ENCODE measurements at places on chromosomes 12 and 14.

DNA sequence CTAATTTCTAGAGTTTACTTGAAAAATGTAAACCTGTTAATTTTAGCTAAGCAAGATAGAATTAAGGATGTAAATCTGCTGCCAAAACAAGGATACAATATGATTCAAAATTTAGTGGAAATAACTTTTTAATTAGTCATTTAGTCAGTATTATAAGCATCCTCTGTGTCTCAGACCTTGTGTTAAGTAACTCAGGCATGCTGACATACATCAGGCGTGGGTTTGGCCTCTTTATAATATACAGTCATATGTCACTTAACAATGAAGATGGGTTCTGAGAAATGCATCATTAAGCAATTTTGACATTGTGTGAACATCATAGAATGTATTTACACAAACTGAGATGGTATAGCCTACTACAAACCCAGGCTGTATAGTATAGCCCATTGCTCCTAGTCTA is 386.9 kb downstream of the ZFP36L1 start:
- no peak for DNase-seq

GRCh38 chr12:1885599-1886245 is 32.7 kb downstream of the CACNA2D4 start:
- DNase-seq: no peak

DNA sequence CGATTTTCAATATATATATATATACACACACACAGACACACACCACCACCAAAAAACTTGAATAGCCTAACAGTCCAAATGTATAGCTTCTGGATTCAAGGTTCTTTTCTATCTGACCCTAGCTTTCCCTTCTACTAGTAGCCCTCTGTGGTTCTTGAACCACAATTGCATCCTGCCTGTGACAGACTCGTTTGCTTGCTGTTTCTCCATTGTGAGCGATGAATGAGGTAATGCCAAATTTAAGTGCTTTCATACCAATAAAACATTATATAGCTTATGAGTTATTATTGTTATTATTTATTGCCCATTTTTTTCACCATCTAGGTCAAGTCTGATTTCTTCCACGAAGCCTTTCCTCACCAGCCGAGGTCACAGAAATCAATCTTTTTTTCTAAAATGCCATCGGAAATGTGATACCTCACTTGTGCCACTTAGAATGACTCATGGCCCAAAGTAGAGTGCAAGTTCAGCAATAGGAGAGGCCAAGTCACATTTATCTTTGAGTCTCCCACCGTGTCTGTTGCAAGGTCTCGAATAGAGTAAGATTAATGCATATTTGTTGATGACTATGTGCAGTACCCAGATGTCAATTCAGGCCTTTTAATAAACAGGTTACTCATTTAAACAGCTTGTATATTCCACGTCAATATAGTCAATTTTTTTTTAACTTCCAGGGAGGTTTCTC is 1015.8 kb upstream of the SEL1L start:
- DNase-seq: no peak

DNA sequence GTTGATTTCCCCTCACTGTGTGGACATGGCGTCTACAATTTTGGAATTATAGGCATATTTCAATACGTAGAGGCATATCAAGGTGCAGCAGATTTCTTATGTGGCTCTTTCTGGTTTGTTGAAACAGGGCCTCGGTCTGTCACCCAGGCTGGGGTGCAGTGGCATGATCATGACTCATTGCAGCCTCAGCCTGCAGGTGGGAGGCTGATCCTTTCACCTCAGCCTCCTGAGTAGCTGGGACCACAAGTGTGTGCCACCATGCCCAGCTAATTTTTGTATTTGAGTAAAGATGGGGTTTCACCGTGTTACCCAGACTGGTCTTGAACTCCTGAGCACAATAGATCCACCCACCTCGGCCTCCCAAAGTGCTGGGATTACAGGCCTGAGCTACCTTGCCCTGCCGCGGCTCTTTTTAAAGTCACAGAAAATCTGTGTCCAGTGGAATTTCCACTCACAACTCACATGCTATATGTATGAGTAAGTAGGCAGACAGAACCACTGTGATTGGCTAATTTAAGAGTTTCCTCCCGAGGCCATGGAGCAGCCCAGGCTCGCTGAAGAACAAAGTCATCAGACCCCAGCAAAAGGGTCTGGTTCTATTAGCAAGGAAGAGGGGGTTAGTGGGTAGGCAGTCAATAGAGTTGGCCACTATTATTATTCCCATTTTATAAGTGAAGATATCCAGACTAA is 9.1 kb downstream of the GNG2 start:
- DNase-seq: no peak

GRCh38 chr14:72906879-72907278 is 13.0 kb upstream of the DPF3 start:
- DNase-seq: no peak

DNA sequence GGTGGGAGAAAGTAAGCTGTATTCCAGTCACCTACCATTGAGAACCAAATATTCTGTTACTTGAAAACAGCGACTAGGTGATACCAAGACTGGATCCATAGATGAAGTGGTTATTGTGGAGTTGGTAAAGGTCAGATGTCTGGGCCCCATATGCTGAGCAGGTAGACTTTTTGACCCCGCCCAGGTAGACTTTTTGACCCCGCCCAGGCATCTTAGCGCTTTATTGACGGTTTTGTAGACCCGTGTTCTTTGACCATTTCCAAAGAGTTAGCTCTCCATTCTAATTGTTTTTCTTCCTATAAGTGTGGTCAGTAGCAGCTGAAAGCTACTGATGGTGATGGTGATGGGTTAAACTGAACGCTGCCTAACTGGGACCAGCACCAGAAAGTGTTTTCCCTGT is 61.6 kb downstream of the SLC8A3 start:
- no peak for DNase-seq

- no peak for DNase-seq
Measured at GRCh38 chr14:95818581-95818980, 58.1 kb upstream of the TUNAR start.

- DNase-seq: no peak
Measured at GRCh38 chr12:54355104-54355815, 9.0 kb downstream of the GPR84 start.

GRCh38 chr12:58479401-58479800 is 440.9 kb downstream of the LRIG3 start:
- no peak for DNase-seq

DNA sequence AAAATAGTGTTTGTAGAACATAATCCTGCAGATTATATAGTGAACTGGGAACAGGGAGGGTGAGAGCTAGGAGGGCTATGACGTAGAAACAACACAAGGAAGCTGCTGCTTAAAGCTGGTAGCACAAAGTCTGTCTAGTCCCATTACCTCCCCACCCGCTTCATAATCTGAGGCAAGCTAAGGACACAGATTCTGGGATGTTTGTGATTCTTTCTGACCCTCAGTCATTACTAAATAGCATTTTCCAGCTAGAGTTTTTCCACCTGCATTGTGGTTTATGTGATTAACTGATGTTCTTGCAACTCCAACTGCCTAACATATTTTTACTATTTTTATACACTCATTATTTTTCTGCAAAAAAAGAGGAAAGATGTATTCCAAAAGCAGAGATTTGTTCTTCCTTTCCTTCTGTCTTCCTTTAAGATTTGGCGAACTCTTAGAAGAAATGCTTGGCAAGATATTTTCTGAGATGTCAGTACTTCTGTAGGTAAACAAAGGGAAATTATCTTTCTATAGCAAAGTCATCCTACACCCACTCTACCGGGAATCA is 293.2 kb upstream of the FAR2 start:
- DNase-seq: no peak

- DNase-seq: no peak
Measured at GRCh38 chr12:52182898-52183543, 8.8 kb downstream of the KRT80 start.

DNA sequence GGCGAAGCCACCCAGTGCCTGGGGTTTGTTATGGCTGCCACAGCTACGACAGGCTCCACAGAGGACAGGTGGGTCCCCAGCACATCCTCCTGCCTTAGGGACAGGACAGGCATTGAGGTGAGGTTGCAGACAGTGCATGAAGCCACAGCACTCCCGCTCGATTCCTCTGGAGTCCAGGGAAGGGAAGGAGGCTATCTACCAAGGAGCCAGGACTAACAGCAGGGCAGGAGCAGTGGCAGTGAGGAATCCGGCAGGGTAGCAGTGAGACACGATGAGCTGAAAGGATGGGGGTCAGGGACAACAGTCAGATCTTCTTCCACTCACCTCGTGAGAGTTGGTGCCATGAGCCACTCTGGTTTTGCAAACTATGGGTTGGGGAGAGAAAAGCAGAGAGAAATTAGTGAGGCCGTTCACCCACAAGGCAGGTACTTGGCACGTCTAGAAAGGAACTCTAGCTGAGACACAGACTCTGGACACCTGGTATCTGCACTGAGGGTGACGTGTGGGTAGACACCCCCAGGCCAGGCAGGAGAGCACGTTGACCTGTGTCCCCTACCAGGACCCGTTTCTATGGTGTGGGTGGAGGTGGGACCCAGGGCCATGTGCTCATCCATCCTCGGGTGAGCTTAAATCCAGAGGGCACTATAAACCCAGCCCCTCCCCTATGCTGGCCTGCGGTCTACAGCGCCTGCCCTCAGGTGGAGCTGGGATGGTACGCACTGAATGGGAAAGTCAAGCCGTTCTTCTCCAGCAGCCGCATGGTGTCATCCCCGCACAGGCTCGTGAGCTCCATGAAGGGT is 39.3 kb downstream of the CHGA start:
- DNase-seq: no peak

- DNase-seq: no peak
Measured at GRCh38 chr14:72653026-72653425, 240.9 kb downstream of the DPF3 start.

- DNase-seq: no peak
Measured at GRCh38 chr12:101806265-101806664, 24.5 kb downstream of the GNPTAB start.

DNA sequence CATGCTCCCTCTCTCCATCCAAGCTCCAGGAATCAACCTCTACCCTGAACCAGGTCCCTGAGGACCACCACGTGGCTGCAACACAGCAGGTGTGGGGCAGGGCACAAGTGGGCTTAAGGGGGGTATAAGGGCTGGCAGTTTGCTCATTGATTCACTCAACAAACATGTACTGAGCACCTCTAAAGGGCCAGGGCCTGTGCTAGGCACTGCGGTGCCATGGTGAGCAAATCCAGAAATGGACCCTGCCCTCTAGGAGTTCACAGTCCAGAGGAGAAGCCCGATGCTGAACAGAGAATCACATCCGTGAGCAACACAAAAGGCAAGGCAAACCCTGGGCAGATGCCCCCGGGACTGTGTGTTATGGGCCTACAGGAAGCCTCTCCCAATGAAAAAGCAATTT is 6.5 kb upstream of the AQP2 start:
- no peak for DNase-seq

DNA sequence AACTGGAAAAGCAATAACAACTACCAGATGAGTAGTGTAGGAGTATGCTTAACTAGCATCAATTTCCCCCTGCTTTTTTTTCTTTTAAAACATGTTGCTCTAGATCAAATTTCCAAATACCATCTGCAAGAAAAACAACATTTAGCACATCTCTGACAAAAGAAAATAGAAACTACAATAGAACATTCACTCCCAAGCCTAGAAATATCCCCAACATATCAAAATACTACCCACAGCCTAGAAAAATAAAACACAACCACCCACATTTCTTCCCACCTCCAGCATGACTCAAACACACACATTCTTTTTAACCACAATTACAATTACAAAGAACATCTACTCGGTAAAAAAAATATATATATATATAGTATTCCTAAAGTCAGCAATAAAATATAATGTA is 120.0 kb downstream of the PPFIA2 start:
- DNase-seq: no peak

DNA sequence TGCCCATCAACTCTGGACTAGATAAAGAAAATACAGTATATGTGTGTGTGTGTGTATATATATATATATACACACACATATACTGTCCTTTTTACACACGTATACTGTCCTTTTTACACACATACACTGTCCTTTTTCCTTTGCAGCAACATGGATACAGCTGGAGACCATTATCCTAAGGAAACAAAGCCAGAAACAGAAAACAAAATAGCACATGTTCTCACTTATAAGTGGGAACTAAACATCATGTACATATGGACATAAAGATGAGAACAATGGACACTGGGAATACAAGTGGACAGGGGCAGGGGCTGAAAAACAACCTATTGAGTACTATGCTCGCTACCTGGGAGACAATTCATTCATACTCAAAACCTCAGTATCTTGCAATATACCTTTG is 23.7 kb downstream of the VDR start:
- no peak for DNase-seq

DNA sequence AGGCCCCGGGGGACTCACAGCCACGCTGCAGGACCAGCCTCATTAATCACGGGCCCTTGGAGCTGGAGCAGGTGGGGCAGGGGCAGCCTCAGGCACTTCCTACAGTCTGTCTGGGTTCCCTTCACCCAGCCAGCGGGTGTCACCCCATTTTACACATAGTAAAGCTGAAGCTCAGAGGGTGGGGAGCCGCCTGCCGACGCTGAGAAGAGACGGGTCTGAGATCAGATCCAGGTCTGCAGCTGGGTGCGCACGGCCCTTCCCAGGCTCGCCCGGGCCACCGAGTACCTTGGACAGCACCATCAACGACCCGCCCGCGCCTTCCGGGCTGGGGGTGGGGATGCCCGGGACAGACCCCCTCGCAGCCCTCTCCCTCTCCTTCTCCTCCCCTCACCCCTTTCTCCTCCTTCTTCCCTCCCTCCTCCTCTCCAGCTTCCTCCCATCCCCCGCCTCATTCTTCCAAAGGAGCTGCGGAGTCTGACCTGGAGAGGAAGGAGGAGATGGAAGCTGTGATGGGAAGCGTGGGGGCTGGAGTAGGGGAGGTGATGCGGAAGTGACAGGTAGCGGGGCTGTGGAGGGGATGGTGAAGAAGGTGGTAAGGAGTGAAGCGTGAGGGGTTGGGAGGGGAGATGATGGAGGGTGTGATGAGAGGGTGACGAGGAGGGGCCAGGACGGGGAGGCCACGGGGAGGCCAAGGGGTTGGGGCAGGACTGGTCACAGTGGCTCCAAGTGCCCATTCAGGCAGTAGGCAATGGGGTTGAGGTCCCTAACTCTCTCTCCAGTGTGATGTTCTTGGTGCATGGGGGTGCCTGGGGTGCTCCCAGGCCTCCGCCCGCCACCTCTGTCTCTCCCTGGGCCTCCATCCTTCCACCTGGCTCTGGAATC is 8.8 kb downstream of the DTX1 start:
- no peak for DNase-seq

- DNase-seq: no peak
Measured at GRCh38 chr14:75430976-75431375, 3.2 kb downstream of the JDP2 start.

GRCh38 chr14:101598159-101598558 is 36.9 kb downstream of the DIO3 start:
- DNase-seq: no peak

- DNase-seq: no peak
Measured at GRCh38 chr12:87349681-87350080, 679.5 kb downstream of the C12orf50 start.

All from NCI-H2227 treated with DMSO at 0.1 percent for 48 hours (cell line).